Kidney epithelial cell (primary cell): ENCODE measurements at places on chromosomes 6 and 20.

DNA sequence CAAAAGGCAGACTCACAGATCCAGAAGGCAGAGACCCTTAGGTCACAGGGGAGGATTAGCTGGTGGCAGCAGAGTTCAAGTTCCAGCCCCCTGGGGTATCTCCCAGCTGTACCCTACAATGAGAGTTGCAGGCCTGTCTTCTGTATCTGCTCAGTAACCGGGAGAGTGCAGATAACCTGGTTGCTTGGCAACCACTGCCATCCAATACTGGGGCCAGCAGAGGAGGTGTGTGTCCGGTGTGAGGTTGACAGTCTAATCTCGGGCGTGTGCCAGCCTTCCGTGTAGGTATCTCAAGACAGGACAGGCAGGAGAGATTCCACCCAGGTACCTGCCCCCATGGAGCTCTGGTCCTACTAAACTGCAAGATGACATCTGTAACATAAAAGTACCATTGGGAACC is 56.6 kb upstream of the TBC1D7 start:
- no peak for DNase-seq

- DNase-seq = peak; percentile 37
These were observed 146.2 kb downstream of the TBX18 start for GRCh38 chr6:84618046-84618752.

GRCh38 chr20:48107560-48107959 is 322.3 kb upstream of the SULF2 start:
- no peak for DNase-seq

GRCh38 chr6:155158030-155158843 is 105.6 kb upstream of the CLDN20 start:
- DNase-seq = no peak

DNA sequence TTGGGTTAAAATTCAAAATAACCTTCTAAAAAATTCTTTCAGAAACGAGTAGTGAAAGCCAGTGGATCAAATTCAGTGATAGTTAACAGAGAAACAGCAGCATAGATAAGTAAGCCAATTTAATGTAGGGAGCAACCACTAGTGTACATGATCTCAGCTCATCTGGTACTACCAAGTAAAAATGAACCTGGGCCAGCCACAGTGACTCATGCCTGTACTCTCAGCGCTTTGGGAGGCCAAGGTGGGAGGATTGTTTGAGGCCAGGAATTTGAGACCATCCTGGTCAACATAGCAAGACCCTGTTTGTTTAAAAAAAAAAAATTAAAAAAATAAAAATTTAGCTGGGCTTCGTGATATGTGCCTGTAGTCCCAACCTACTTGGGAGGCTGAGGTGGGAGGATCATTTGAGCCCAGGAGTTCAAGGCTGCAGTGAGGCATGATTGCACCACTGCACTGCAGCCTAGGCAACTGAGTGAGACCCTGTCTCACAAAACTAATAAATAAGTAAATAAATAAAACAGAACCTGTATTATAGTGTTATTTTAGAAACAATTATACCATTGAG is 32.4 kb downstream of the CBFA2T2 start:
- no peak for DNase-seq

DNA sequence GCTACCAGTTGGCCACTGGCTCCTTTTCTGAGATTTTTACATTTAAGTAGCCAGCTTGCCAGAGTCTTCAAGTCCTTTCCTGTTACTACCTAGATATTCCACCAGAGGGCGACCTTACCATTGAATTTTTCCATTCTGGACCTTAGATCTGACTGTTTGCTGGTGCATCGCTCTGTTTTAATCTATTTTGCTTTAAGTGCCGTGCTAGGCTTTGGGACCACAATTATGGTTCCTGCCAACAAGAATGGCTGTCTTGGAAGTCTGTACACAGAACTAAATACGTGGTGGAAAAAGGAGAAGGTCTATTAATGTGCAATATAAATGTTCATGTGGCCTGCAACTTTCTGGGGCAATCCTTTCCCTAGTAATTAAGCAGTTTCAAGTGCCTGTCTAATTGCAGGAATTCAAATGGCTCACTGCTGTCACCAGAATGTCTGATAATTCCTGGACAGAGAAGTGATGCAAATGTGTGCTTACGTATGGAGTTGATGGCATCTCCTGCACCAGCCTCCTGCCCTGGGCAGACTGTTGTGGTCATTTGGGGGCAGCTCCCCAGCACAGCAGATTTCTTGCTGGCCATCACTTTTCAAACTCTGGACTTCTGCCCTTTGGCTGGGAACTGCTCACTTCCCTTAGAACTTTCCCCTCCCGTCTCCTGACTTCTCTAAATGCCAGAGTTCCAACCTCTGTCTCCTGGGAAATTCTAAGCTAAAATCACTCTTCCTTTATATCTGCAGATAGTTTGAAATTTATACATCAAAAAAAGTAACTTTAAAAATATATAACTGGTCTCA is 5.6 kb upstream of the HLA-DOA start:
- DNase-seq = peak; percentile 44

- no peak for DNase-seq
These were observed 211.7 kb downstream of the LMBRD1 start for GRCh38 chr6:69584913-69585729.

DNA sequence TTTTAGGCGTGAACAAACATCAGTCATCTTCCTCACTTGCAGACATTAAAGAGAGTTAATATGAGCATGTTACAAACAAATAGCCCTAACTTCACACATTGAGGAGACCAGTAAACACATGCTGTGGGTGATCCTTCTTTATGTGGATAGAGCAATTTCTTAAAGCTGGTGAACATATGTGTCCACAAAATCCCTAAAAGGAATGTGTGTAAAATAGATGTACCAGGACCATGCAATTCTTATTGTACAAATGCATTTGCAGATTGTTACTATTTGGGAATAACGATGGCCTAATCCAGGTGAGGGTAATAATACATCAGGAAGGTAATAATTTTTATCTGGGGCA is 228.9 kb downstream of the ALDH8A1 start:
- no peak for DNase-seq

DNA sequence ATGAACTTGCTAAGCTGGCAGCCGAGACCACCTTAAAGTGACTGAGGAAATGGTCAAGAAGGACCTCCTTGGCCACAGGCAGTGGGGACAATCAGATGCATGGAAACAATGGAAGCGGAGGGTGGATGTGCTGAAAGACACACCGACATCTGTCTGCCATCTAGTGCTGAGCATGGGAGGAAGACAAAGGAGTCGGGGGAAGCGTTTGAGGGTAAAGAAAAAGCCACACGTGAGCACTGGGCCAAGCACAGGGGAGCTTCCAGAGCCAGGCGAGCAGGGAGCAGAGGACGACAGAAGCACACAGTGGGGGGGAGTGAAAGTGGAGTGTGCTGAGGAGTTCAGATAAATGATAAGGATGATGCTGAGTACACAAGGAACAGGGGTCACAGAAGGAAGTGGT is 367.8 kb downstream of the ZFAND3 start:
- DNase-seq = no peak

- no peak for DNase-seq
These were observed 25.8 kb upstream of the INSM1 start for GRCh38 chr20:20342066-20342465.

GRCh38 chr6:88919032-88919431 is 44.4 kb downstream of the RNGTT start:
- DNase-seq = no peak

- DNase-seq = no peak
These were observed 39.0 kb upstream of the CD93 start for GRCh38 chr20:23125159-23125558.

- no peak for DNase-seq
These were observed 106.3 kb upstream of the ZNF217 start for GRCh38 chr20:53699906-53700305.

- no peak for DNase-seq
These were observed 4.1 kb downstream of the HLA-A start for GRCh38 chr6:29946223-29947076.

DNA sequence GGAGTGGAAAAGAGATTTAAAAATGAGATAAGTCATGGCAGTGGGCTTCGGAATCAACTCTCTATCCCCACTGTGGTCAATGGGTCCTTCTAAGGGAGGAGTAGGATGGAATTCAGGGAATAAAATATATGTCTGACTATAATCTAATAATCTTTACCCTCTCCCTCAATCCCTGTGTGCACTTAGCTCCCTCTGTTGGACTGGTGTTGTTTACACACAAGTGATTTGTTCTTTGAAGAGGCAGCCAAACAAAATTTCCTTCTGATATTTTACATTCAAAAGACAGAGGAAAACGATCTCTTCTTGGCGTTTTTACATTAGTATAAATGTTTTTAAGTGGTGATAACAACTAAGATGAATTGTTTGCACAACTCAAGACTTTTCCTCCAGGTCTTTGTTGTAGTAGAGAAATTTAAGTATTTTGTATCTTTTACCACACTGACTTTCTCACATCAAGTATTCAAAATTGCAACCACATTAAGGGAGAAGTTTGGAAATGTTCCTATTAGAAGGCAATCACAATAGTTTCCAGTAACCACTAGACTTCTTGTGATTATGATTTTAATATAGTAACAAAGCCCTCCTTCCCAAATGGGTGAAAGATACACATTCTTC is 317.8 kb downstream of the CENPW start:
- peak; percentile 7 for DNase-seq

DNA sequence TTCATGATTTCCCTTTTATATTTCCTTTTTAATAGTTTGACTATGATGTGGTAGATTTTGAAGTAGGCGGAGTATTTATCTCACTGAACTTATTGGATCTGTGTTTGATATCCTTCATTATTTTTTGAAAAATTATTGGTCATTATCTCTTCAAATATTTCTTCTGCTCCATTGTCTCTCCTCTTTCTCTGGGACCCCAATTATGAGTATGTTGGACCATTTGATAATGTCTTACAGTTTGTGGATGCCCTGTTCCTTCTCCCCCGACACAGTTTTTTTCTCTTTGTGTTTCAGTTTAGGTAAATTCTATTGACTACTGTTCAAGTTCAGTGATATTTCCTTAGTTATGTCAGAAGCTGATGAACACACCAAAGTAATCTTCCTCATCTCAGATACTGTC is 49.4 kb upstream of the COL10A1 start:
- no peak for DNase-seq
